ENCODE measurements at places on chromosomes 2 and 18.

GRCh38 chr2:239273280-239274234, 127.3 kb downstream of the HDAC4 start:
- no peak for DNase-seq

- DNase-seq = no peak
Observed at GRCh38 chr18:52700816-52701215, 360.8 kb downstream of the DCC start.

- no peak for DNase-seq
Observed at GRCh38 chr18:79635427-79635726, 44.2 kb upstream of the CTDP1 start.

DNA sequence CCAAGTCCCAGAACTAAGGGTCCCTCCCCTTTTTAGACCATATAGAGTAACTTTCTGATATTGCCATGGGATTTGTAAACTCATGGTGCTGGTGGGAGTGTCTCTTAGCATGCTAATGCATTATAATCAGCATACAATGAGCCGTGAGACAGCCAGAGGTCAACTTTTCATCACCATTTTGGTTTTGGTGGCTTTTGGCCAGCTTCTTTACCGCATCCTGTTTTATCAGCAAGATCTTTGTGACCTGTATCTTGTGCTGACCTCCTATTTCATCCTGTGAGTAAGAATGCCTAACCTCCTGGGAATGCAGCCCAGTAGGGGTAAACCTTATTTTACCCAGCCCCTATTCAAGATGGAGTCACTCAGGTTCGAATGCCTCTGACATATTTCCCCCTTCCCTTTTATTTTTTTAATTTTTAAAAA, 148.2 kb downstream of the PHLPP1 start:
- DNase-seq = no peak

GRCh38 chr2:108228006-108228405, 11.8 kb upstream of the SULT1C3 start:
- no peak for DNase-seq

GRCh38 chr2:118019821-118020220, 6.0 kb upstream of the CCDC93 start:
- DNase-seq = no peak

DNA sequence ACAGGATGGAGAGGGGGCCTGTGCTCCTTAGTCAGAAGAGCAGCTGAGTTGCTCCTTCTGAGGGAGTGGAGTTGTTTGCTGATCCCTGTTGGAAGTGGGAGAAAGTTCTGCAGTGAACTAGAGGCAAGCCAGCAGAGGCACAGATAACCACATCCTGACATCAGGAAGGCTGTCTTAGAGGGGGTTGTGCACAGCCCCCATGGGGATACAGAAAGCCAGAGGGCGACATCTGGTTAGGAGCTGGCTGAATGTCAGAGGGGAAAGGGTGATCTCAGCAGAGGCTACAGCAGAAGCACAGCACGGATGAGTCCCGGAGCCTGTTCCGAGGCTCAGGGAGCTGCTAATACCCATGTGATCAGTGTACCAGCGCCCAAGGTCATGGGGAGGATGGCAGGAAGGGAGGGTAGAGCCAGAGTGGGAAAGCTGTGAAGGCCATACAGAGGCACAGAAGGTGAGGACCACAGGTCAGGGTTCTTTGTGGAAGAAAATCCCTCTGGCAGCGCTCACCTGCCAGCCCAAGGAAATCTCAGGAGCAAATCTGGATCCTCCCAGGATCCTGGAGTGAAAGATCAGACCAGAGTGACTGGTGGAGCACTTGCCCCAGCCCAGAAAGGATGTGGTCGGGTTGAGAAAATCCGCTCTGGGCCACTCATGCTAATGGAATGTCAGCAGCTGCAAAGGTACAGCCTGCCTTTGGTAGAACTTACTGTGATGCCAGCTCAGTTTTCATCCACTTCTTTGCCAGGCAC, 111.8 kb downstream of the STPG4 start:
- no peak for DNase-seq

GRCh38 chr2:207694811-207695281, 16.6 kb upstream of the CCNYL1 start:
- DNase-seq = no peak

DNA sequence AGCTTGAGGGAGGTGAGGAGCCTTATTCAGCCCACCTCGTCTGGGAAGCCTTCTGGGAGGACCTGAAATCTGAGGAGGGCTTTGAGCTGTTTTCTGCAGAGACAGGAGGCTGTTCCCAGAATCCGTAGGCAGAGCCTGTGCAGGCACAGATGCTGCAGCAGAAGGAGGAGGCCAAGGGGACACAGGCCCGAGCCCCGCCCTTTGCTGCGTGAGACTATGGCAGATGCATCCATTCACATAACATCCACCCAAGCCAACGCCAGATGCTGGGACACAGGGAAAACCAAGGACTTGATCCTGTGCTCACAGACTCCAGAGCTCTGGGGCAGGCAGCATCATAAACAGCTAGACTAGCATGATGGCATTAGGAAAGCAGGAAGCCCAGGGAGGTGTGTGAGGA, 98.2 kb downstream of the KCNF1 start:
- no peak for DNase-seq

- no peak for DNase-seq
Observed at GRCh38 chr2:185567940-185568339, 170.7 kb upstream of the FSIP2 start.

DNA sequence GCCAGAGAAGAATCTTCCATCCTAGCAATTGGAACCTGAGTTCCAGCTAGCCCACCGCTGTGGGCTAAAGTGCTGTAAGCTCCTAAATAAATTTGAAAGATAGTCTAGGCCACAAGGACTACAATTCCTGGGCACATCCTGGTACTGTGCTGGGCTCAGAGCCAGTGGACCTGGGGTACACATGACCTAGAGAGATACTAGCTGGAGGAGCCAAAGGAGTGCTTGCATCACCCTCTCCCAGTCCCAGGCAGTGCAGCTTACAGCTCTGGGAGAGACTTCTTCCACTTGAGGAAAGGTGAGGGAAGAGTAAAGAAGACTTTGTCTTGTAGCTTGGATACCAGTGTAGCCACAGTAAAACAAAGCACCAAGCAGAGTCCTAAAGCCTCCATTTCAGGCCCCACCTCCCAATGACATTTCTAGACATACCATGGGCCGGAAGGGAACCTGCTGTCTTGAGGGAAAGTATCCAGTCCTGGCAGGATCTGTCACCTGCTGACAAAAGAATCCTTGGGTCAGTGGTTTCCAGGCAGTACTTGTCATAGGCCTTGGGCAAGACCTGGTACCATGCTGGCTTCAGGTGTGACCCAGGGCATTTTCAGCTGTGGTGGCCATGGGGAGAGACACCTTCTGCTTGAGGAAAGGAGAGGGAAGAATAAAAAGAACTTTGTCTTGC, 89.5 kb downstream of the TMEM185B start:
- no peak for DNase-seq

GRCh38 chr2:58098254-58099095, 51.9 kb downstream of the VRK2 start:
- DNase-seq = no peak

GRCh38 chr2:232139786-232140562, 178.5 kb downstream of the DIS3L2 start:
- DNase-seq = no peak

GRCh38 chr2:145155196-145155595, 635.3 kb upstream of the ZEB2 start:
- no peak for DNase-seq

- DNase-seq = peak; percentile 99
Observed at GRCh38 chr18:67516539-67517443, at the start of gene DSEL. Gene DSEL (minus strand): TSS chr18:67516720. CDS start chr18:67514608, 2,112 bp downstream.

GRCh38 chr18:433960-434359, 66.5 kb downstream of the COLEC12 start:
- DNase-seq = no peak

- no peak for DNase-seq
Observed at GRCh38 chr2:1541819-1542475, 128.7 kb downstream of the TPO start.

GRCh38 chr2:28602751-28603639, 107.1 kb downstream of the PLB1 start:
- DNase-seq = no peak

DNA sequence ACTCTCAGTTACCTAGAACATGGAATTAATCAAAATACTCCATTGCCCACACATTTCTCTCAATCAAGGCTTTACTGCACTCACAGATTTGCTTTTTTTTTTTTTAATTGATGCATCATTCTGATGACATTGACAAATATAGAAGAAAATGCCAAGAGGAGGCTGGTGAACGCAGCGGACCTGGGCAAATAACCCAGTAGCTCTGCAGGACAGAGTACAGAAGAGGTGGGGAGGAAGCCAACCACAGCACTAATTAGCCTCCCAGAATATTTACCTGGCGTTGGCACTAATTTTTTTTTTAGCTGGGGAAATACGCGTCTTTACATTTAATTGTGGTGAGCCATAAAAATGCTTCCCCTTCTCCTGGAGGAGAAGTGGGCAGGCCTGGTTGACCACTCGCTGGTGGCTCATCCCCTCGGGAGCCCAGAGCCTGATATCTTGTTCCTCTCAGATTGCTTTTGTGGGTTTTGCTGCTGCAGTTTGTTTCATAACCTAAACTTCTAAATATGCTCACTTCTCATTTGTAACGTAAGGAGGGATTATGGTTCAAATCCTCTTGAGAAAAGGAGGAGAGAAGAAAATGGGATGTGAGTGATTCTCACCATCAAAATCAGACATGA, 165.8 kb upstream of the EPB41L3 start:
- no peak for DNase-seq

- no peak for DNase-seq
Observed at GRCh38 chr2:28276807-28277206, 115.9 kb upstream of the FOSL2 start.

GRCh38 chr2:25197336-25198208, 29.2 kb upstream of the POMC start:
- no peak for DNase-seq

- no peak for DNase-seq
Observed at GRCh38 chr18:14999085-14999975, 251.4 kb downstream of the ANKRD30B start.

DNA sequence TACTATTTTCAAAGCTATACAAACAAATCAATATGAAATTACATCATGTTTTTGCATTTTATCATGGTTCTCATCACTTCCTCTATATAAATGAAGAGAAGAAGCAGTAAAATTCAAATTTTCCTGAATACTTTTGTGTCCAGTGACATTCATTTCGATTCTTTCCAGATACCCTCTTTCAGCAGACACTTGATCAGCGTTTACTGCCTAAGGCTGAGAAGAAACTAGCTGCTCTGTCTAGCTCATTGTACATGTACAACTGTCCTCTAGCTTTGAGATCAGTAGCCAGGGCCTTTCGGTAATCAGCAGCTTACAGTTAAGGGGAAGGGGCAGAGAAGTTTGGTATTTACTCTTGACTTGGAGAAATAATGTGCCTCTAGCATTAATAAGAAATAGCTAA, 4.8 kb downstream of the VRK2 start:
- DNase-seq = no peak

GRCh38 chr2:3460156-3460555, 59.2 kb downstream of the ADI1 start:
- no peak for DNase-seq

GRCh38 chr2:67702284-67702683, 305.2 kb downstream of the ETAA1 start:
- DNase-seq = no peak

GRCh38 chr18:79378536-79379250, 17.0 kb upstream of the NFATC1 start:
- DNase-seq = peak; percentile 65

GRCh38 chr2:190844700-190845401, 35.8 kb upstream of the GLS start:
- no peak for DNase-seq

DNA sequence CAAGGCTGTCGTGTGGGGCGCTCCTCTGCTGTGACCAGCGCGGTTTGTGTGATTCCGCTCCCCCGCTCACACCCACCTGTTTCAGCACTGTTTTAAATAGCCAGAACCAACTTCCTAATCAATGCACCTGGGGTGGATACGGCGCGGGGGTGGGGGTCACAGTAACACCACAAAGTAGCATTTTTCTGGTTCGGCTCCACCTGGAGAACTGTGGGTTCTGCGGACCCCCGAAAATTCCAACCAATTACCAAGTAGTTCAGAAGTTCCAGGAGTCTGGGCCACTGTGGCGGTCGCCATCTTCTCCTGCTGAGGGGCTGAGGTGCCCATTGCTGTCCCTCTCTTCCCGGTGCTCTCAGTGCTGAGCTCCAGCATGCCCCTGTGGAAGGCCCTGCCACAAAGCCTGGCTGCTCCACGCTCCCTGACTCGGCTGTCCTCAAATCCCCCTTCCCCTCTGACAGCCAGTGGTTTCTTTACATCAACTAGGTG, 79.4 kb downstream of the GFPT1 start:
- DNase-seq = no peak

GRCh38 chr18:52007105-52007504, 332.9 kb upstream of the DCC start:
- no peak for DNase-seq

DNA sequence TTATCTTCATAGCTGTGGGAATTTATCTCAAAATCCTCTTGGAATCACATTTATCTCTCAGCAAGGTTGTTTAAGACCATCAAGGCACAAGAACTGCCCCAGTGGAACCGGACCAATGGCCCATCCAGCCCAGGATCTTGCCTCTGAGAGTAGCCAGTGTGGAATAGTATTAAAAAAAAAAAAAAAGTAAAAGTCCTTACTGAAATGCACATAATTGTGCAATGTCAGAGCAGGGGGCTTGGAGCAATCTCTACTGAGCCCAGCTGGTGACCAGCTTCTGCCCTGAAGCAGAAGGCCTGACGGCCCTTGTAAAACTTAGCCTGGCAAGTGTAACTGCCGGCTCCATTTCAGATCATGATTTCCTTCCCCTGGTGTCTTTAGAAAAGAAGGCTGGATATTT, 355.6 kb upstream of the PIK3C3 start:
- no peak for DNase-seq

DNA sequence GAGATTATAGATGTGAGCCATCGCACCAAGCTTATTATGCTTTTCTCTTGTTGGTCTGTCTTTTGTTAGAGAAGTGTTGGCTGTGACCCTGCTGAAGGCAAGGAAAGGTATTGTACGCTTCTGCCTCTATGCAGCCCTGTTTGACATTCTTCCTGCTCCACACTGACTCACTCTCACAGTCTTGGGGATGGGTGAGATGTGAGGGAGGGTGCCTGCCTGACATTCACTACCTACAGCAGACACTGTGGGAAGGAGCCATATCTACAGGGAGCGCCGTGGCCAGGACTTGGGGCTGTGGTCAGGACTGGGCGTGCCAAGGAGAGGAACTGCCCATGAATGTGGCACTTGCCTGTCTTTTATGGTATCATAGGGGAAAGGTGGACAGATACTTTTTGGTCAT, 43.9 kb upstream of the FHL2 start:
- DNase-seq = no peak

DNA sequence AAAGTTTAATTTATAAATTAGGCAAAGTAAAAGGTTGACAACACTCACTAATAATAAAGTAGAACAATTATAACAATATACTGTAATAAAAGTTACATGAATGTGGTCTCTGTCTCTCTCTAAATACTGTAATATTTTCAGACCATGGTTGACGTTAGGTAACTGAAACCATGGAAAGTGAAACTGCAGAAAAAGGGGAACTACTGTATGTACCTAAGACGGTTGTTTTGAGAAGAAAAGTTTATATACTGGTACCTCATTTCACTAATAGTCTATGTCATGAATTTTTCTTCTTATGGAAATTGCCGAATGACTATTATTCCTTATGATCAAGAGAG, 166.7 kb upstream of the ZNF521 start:
- DNase-seq = no peak

GRCh38 chr18:56576826-56577573, 61.4 kb downstream of the TXNL1 start:
- no peak for DNase-seq

GRCh38 chr2:113138428-113139322, 11.3 kb downstream of the IL1RN start:
- DNase-seq = no peak

- no peak for DNase-seq
Observed at GRCh38 chr2:240629619-240629967, 4.3 kb downstream of the GPR35 start.
